Memory B cell (primary cell): ENCODE measurements at places on chromosomes 6 and 20.

- no peak for DNase-seq
Measured at GRCh38 chr20:61748376-61748775, 317.3 kb downstream of the TAF4 start.

- DNase-seq, result no peak
Measured at GRCh38 chr6:15870333-15871043, 207.7 kb upstream of the DTNBP1 start.

GRCh38 chr6:16474772-16475493, 236.5 kb downstream of the GMPR start:
- DNase-seq, result no peak

DNA sequence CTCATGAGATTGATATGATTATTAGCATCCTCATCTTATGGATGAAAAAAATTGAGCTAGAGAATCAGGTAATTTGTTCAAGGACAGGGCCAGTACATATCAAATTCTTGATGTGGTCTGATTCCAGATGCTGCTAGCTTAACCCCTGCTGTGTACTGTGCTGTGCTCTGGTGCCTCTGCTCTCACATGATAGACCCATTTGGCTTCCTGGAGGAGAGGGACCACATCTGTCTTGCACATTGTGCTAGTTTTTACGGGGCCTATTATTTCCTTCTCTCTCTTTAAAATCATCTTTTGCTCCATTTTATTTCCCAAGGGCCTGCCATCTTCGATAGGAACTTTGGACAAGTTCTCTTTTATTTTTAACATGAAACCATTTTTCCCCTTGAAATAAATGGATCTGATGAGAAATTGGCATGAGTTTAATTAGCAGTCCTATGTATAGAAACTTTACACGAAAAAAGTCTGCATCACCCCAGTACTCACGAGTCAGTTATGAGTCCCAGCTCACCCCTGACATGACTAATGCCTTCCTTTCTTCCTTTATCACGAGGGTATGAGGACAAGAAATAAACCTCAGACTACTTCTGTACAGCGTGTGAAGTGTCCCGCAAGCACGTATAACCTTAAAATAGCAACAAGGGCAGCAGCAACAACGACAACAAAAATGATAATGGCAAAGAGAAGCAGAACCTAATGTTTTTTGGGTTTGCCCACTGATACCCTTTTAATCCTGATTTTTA, 26.5 kb downstream of the CD109 start:
- DNase-seq, result no peak

GRCh38 chr6:13992417-13993055, 67.8 kb downstream of the RNF182 start:
- DNase-seq, result no peak

DNA sequence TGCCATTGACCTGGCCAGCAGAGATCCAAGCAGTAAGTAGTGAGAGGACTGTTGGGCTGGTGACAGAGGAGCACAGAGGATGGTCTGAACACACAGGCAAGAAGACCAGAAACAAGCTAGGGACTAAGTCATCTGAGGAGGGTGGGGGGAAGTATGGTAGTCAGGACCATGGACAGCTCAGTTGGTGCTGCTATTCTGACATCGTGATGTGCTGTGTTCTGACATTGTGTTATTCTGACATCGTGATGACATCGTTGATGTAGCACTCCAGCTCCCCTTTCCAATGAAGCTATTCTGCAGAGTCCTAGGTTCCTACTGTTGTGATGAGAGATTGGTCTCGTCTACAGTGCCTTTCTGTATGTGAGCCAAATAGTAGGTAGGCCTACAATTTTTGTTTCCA, 28.7 kb downstream of the CFAP206 start:
- DNase-seq, result peak; percentile 9

GRCh38 chr6:73078908-73079610, 146.2 kb downstream of the KHDC1L start:
- DNase-seq, result no peak

- no peak for DNase-seq
Measured at GRCh38 chr6:114690625-114691024, 347.8 kb upstream of the HS3ST5 start.
